Activated CD8-positive, alpha-beta memory T cell treated with anti-CD3 and anti-CD28 coated beads for 48 hours (primary cell): ENCODE measurements at places on chromosomes 16 and 17.

- DNase-seq, result no peak
Measured at GRCh38 chr17:6231886-6232731, 161.9 kb downstream of the WSCD1 start.

- DNase-seq, result no peak
Measured at GRCh38 chr16:79790854-79791253, 190.3 kb upstream of the MAF start.

DNA sequence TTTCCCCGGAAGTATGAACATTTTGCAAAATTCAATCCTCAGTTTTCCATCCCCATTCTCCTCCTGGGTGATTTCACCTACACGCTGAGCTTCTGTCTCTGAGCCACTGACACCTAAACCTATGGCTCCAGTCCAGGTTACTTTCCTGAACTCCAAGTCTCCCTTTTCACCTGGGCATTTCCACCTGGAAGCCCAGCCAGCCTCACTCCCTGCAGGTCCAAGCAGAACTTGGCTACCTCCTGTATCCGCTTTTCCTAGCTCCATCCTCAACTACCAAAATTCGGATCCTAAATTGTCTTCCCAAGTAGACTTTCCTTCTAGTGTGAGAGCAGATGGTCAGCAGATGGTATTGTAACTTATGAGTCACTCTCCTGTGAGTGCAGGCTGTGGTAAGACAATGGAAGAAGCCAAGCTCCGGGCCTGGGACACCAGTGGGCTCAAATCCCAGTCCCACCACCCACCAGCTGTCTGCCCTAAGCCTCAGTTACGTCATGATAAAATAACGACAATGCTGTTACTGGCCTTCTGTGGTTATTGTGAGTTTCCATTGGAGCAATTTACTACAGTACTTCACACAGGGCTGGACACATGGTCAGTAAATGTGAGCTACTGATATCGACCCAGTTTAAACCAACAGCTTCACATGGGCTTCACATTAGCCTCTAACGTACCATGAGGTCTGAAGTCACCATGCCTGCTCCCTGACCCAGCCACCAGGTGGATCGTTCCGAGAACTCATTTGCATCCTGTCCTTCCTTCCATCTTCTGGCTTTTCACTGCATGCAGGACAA lies 33.3 kb downstream of the PECAM1 start:
- DNase-seq, result no peak

- DNase-seq, result peak; percentile 17
Measured at GRCh38 chr17:38925263-38925995, at the start of gene LASP1NB. Gene LASP1NB, plus strand, starts transcription at chr17:38925614.

- DNase-seq, result no peak
Measured at GRCh38 chr17:51733166-51733565, 425.3 kb downstream of the CA10 start.

- no peak for DNase-seq
Measured at GRCh38 chr17:61414936-61415251, 15.3 kb downstream of the TBX2 start.

DNA sequence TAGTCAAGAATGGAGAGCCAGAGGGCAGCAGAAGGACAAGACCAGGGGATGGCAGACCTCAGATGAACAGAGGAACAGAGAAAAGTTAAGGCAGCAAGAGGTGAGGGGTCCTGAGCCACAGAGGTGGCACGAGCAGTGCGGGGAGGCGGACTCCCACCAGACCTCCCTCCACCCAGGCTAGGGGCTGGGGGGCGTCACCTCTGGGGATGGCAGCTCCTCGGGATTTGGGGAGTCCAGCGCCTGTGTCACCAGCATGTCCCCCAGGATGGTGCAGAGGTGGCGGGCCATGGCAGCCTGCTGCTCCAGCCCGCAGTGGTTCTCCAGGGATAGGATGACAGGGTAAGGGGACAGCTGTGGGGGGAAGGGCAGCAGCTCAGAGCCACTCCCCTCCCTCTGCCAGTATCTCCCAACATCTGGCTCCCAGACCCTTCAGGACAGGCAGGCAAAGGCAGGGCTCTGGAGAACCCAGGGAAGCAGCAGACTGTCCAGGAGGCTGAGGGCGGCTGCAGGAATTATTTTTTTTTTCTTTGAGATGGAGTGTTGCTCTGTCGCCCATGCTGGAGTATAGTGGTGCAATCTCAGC lies 15.8 kb downstream of the PLCD3 start:
- no peak for DNase-seq

- peak; percentile 16 for DNase-seq
Measured at GRCh38 chr16:30656974-30657865, 1.0 kb upstream of the FBRS start.

GRCh38 chr16:56606476-56607108 lies 1.8 kb upstream of the MT2A start:
- no peak for DNase-seq

DNA sequence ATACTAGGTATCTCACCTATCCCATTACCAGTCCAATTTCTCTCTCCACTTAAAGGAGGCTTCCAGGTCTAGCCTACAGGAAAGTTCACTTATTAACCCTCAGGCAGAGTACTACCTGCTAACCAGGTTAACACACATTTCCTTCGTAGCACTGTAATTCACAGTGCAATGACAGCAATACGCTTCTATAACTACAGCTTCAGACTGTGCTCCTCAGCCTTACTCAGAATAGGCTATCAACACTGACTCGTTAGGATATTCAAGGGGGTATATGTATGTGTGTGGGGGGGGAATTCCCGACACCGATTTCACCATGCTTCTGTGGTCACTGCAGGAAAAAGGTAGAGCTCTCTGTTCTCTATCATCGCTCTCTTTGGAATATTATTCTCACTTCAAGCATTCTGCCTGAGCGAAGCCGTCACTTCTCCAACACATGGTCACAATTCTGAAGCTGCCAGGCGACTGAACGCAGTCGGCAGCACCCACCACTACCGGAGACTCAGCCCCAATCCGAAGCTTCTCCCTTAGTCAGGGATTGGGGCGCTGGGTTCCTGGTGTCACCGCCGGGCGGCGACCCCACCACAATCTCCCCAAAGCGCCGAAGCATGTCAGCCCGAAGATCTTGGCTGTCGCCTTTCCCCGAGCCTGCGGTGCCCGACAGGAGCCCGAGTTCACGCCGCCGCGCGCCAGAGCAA lies 618 bp downstream of the GGA3 start:
- no peak for DNase-seq

DNA sequence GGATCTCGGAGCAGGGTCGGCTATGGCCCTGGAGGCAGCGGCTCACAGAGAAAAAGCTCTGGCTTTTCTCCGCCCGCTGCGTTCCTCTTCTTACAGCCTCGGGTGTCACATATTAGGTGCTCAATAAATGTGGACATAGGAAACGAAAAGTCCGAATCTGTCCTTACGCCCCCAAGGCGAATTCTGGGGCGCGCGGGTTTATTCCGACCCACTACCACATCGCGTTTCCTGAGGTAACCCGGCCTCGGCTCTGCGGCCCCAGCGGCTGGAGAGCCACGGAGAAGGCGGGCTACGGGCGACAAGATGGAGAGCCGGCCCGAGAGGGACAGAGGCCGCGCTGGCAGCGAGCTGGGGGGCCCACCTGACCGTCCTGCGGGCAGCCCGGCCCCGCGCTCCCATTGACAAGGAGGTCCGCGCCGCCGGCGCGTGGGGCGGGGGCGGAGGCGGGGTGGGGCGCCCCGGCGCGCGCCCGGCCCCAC lies 573 bp upstream of the GNAO1 start:
- no peak for DNase-seq

DNA sequence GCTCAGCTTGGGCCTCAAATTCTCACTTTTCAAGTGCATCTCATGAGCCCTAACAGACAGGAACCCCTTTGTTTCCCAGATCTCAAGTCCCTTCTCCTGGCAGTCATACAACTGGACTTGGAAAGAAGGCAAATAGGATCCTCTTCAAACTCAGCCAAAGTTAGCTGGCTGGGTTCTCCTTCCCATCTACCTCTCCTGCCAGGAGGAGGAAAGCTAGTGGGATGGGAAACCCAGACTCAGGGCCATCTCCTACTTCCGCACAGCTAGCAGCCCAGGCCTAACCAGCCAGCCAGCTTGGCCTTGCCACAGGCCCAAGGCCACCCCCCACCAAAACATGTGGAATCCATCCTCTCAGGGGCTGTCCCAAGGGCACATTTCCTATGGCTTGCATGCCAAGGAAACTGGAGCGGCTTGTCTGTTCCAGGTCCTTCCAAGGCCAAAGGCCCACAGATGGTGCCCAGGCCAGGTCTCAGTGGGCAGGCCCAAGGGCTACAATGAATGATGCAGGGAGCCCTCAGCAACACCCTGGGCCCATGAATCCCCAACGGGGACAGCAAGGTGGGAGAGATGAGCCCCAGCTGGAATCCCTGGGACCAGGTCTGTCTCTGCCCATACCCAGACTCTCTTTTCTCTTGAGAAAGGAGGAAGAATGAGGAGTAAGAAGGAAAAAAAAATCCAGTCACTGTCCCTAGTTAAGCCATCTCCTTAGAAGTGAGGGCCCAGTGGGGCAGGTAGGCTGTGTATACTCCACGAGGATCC lies 1.7 kb downstream of the SMARCD2 start:
- DNase-seq, result no peak

DNA sequence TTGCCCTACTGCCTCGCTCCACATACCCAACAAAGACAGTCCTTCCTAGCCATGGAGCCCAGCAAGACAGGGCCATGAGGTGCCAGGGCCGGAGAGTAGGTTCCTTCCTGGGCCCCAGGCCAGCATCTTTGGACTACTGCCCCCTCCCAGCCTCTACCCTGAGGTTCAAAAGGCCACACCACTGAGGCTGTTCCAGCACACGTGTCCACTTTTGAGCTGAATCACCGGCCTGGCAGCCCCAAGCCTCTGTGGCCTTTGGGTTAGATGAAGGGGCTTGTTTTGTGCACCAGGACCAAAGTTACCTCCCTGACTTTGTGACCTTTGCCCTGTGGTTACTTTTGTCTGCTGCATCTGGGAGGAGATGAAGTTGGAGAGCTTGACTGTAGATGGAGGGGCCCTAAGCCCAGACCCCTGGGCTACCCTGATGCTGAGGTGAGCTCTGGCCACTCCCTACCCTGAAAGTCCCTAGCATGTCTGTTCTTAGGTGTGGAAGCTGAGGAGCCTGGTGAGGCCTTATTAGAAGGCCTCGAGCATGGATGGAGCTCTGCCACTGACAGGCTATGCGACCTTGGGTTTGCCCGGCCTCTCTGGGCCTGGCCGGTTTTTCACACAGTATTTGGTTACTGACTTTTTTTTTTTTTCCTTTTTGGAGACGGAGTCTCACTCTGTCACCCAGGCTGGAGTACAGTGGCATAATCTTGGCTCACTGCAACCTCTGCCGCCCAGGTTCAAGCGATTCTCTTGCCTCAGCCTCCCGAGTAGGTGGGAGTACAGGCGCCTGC lies 12.0 kb downstream of the SEZ6 start:
- DNase-seq, result no peak

GRCh38 chr17:81440511-81441244 lies 45.4 kb downstream of the BAHCC1 start:
- DNase-seq, result no peak

DNA sequence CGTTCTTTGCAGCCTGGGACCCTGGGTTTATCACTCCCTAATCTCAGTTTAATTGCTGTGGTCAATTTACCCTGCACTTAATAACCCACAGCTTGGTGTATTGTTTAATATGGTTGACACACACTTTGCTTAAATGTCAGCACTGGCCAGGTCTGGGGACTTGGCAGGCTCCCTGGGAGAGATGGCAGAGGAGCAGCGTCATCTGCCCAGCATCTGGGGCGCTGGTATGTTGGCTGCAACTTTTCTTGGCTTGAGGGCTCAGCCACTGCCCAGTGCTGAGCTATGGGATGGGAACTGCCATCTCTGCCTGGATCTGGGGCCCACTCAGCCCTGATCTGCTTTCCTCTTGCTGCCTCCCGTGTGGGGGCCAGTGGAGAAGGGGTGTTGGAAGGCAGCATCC lies 115.7 kb upstream of the IRX3 start:
- no peak for DNase-seq

DNA sequence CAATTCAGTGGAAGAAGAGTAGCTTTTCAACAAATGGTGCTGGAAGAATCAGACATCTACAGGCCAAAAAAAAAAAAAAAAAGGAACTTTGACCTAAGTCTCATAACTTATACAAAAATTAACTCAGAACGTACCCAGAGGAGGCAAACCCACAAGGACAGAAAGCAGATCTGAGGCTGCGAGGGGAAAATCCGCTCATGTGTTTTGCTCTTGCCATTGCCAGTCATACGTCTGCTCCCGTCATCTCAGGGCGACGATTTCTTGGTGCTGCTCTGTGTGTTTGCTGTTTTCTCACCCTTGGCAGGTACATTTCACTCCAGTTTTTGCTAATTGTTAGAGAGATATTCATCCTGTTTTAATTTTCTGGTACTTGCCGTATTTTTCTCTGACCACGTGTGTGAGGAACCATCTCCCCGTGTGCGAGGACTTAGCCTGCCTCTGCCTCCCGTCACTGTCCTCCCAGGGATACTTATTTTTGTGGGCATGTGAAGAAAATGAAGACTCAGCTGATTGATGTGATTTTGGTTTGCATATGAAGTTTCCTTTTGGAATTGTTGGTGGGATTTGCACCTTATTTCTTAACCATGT lies 33.4 kb upstream of the ACSF3 start:
- no peak for DNase-seq

DNA sequence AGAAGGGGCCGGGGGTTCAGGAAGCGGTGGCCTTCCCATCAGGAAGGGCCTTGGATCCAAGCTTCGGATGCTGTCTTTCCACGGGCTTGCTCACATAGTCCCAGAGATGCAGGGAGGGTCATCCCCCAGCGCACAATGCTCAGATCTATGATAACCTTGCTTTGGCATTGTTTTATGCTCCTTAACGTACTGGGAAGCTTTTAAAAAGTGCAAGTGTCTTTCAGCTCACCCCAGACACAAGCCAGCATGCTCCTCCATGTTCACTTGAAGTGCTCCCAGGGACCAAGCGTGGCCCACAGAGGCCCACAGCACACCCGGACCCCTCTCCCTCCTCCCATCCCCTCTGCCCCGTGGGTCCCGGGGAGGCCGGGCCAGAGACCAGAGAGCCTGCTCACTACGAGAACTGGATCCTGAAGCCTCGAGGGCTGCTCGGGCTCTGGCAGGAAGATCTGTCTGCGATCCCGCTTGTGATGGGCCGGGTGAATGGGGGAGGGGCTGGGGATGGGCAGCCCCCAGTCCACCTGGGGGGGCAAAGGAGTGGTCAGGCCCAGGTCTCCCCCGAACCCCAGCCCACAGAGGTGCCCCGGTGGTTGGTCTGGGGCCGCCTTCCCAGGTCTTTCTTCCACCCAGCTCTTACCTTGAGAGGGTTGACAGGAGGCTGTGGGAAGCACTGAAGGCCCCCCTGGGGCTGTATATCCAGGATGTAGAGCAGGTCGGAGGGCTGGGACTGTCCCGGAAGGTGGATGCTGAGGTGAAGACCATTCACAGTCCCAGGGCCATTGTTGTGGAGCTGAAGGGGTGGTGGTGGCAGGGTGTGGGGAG lies 11.8 kb upstream of the FAM171A2 start:
- DNase-seq, result no peak

GRCh38 chr16:22022151-22022550 lies 14.2 kb downstream of the MOSMO start:
- DNase-seq, result no peak

GRCh38 chr17:55265311-55266021 lies 706 bp downstream of the HLF start:
- no peak for DNase-seq
